Activated CD4-positive, alpha-beta T cell treated with anti-CD3 and anti-CD28 coated beads, Interleukin-2, amount 10 ng/mL, durations not matched to agents 7 days and 5 days (primary cell): ENCODE measurements at places on chromosomes 12 and 14.

DNA sequence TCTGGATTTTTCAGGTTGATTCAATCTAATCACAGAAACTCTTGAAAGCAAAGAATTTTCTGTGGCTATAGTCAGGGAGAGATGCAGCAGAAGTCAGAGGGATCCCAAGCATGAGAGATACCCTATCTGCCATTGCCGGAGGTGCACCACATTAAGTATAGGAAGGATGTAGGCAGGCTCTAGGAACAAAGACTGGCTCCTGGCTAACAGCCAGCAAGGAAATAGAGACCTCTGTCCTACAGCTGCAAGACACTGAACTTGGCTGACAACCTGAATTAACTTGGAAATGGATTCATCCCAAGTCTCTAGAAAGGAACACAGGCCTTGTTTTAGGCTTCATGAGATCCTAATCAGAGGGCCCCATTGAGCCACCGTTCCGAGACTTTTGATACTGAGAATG lies 364.9 kb upstream of the FLRT2 start:
- no peak for DNase-seq

DNA sequence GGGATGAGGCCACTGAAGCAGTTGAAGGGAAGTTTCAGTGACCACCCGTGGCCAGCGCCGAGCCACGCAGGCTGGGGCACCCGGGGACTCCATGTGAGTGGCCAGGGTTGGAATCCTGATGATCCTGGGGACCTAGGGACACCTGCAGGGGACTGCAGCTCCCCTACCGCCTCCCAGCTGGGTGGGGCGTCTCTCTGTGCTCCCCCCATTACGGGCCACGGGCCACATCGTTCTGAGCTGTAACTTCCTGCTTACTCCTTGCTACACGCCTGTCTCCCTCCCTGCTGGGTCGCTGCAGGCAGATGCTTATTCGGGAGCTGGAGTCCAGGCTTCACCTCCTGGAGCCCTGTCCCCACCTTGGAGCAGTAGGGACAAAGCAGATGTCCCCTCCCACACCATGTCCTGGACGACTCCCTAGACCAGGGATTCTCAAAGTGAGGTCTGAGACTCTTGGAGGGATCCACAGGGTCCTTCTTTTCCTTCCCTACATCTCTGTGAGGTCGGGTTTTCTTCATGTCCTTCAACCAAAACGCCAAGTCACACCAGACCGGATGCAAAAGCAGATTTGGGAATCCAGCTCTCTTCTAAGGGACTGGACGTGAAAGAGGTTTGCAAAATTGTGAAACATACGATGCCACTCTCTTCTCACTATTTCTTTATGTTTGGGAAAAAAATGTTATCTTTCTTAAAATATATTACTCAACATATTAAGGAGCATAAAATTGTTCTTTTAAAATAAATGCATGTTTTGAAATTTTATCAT lies 85.9 kb upstream of the NCOR2 start:
- DNase-seq: no peak

GRCh38 chr12:53065470-53065869 lies 13.7 kb downstream of the SPRYD3 start:
- no peak for DNase-seq

DNA sequence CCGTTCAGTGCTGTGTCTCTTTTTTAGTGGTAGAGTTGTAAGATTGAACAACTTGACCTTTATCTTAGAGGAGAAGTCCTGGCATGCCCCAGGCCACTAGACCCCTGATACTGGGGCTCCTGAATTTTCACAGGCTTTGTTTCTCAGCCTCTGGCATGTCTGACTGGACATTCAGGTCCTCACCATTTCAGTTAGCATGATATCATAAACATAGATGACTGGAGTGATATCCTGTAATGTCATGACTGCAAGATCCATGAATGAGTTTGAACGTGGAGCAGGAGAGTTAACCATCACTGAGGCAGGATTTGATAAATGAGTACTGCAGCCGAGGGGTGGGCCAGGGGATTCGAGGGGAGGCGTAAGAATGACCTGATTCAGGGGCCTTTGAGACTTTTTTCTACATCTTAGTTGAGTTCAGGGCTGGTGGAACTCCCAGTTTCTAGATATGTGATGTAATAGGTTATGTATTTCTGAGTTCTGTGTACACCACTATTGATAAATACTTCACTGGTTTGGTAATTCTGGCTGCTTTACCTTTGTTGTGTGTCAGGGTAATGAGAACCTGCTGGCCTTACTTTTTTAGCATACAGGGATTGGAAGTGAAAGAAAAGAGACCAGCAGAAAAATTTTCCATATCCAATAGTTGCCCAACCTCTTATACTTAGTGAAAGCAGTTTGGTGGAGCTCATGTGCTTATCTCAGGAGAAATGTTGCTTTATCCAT lies 217.0 kb downstream of the SYNE2 start:
- DNase-seq: no peak

- DNase-seq: no peak
Measured at GRCh38 chr14:99199846-99200653, 71.9 kb downstream of the BCL11B start.

- no peak for DNase-seq
Measured at GRCh38 chr12:38151991-38152700, 164.4 kb upstream of the ALG10B start.

DNA sequence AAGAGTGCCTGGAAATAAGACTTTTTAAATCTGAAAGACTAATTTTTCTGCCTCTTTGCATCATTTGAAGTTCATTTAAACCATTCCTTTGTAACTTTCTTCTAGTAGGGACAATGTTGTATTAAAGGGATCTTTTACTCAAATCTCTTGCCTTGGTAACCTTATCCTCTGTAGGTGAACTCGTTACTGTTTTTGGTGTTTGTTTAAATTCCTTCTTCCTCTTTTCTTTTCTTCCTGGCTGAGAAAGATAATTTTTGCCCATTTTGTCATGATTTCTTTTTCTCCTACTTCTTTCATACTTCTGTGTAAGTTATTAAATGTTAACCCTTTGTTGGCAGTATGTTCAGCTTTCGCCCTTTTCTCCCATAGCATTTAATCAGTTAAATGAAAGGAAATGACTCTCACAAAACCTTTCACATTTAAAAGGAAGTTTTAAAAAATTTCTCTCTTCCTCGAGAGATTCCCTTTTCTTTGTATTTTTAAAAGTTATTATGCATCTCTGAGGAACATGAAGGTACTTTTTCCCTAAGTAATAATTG lies 10.3 kb downstream of the VEZT start:
- DNase-seq: no peak

- DNase-seq: no peak
Measured at GRCh38 chr14:34247605-34248004, 214.4 kb downstream of the SPTSSA start.

GRCh38 chr12:6452944-6453630 lies 1.2 kb downstream of the TAPBPL start:
- peak; percentile 37 for DNase-seq

GRCh38 chr14:99982537-99983250 lies 82.5 kb upstream of the EVL start:
- DNase-seq: peak; percentile 74

DNA sequence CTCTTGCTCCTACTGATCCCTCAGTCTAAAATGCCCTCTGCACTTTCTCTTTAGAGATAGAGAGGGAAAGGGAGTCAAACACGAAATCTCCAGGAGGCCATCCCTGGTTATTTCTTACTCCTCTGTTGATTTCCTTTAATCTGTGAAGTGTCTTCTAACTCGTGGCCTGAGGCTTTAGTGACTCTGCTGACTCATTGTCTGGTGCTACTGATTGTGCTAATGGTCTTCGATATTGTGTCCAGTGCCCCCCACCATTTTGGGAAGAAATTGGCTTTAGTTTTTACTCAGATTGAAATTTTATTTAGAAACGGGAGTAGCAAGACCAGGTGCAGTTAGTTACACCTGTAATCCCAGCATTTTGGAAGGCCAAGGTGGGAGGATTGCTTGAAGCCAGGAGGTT lies 839 bp downstream of the CLEC9A start:
- DNase-seq: no peak

- DNase-seq: no peak
Measured at GRCh38 chr14:63852271-63852816, 460 bp upstream of the SYNE2 start.

- no peak for DNase-seq
Measured at GRCh38 chr12:122102331-122102730, 23.8 kb downstream of the MLXIP start.

- DNase-seq: no peak
Measured at GRCh38 chr12:108666401-108666881, 32.7 kb upstream of the SELPLG start.

GRCh38 chr12:120844297-120844696 lies 59.9 kb downstream of the SPPL3 start:
- no peak for DNase-seq

- DNase-seq: no peak
Measured at GRCh38 chr12:112121780-112122565, 3.4 kb upstream of the TRAFD1 start.

- DNase-seq: no peak
Measured at GRCh38 chr12:33438025-33438772, 1.4 kb downstream of the SYT10 start.

- no peak for DNase-seq
Measured at GRCh38 chr14:90513161-90514014, 116.6 kb downstream of the CALM1 start.

DNA sequence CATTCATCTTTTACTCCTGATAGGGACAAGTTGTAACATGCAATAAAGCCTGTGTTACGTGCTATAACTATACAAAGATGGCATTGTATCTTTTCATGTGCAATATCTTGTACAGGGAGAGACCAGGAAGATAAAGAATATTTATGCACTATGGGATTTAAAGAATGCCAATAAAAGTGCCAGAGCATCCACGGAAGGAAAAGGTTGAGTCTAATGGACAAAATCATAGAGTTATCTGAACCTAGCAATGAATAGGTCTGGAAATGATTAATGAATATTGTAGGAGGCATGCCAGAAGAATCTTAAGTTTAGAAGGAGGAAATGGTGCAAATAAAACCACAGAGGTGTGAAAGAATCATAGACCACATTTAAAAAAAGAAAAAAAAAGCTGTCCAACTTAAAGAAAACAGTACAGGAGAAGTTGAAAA lies 263.9 kb downstream of the KCNC2 start:
- no peak for DNase-seq

DNA sequence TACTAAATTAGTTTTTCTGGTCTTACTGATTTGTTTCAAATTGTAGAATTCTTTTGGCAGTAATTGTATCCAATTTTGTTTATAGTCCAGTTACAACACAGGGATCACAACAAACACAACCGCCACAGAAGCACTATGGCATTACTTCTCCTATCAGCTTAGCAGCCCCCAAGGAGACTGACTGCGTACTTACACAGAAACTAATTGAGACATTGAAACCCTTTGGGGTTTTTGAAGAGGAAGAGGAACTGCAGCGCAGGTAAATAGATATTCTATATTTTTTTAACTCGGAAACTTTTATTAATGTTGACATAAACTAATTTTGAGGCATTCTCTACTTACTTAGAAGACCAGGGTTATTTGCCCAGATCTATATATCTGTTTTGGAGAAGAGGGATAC lies 17.8 kb downstream of the PAPOLA start:
- no peak for DNase-seq

GRCh38 chr12:68896881-68897540 lies 36.0 kb downstream of the CPM start:
- DNase-seq: no peak

DNA sequence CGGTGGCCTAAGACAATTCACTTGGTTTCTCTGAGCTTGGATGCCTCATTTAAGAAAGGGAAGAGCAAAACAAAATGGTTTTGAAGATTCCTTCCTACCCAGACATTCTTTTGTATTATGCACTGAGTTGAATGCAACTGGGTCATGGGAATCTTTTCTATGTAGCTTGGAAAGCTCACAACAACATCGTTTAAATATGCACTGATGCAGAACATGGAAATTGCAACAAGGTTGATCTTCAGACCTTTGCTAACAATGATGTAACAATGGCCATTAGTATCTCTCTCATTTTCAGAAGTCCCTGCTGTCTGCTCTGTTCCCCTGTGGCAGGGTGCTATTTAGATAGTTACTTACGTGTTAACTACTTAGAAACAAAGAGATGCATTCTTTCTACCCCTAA lies 30.1 kb upstream of the IGF1 start:
- no peak for DNase-seq

- no peak for DNase-seq
Measured at GRCh38 chr14:56549721-56550120, 29.9 kb upstream of the TMEM260 start.

DNA sequence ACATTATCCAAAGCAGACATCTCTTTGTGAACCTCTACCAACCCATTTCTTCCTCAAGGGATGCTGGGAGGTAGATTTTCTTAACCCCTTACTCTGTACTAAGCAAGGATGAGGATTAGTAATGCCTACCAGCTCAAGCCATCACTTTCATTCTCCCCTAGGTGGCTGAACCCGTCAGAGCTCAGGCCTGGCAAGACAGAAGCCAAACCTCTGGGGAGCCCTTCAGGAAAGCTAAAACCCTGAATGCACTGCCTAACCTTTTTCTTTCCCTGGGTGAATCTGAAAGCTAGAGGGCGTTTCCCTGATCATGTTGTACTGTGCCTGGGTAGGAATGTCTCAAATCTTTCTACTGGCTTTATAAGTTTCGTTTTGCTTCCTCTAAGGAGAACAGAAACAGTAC lies 617.3 kb downstream of the RPL10L start:
- no peak for DNase-seq

- DNase-seq: no peak
Measured at GRCh38 chr12:14701809-14702568, 5.6 kb upstream of the GUCY2C start.

GRCh38 chr12:75932241-75932640 lies 99.3 kb downstream of the PHLDA1 start:
- DNase-seq: no peak

- DNase-seq: no peak
Measured at GRCh38 chr14:60647081-60647836, 2.0 kb downstream of the SIX1 start.

GRCh38 chr14:29493849-29494248 lies 433.8 kb downstream of the PRKD1 start:
- DNase-seq: no peak

DNA sequence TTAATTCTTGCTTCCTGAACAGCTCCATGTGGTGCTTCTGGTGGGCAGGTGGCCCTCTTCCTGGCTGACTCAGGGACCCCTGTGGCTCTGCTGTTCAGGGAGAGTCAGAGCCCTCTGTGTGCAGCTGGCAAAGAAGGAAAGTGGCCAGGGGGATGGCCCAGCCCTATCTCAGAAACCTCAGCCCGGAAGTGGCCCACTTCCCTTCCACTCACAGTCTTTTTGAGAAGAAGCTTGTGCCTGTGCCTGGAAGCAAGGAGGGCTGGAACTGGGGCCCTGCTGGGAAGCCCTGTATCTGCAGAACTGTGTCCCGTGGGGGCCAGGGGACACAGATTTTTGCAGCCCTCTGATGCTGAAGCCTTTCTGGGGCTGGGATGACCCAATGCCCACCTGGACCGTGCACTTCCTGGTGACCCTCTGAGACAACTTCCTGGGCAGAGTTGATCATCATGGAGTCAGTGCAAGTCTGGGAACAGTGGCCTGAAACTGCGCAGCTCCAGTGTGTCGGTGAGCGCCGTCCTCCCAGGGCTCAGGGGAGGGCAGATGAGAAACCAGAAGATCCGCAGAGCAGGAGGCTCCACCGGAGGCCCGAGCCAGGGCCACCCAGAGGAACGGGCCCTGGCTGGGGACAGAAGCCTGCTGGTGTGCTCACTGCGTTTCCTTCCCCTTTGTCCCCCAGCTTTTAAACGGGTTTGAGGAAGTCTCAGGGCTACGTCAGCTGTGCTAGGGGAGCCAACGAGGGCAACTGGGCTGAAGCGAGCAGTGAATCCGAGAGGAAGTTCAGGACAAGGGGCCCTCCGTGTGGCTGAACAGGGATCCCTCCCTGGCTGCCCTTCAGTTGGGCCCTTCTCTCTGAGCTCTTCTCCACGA lies 217.4 kb upstream of the RTL1 start:
- peak; percentile 23 for DNase-seq
